ENCODE measurements at places on chromosomes 13 and 19.

DNA sequence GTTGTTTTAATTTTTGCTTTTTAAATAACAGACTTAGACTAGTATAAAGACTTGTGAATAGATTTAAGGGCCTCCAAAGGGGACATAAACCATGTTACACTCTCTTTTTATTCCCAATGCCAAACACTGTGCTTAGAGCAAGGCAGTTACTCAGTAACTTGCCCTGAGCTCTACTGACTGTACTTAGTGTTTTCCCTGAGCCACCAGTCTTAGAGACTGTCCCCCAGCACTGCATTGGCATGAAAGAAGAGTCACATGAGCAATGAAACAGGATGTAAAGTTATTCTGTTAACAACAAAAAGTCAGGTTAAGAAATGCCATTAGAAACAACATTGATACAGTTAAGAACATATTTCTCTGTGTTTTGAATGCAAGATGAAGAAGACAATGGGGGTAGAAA, 187.9 kb downstream of the TBC1D4 start:
- no peak for DNase-seq

GRCh38 chr19:37334179-37335071, 36.5 kb upstream of the ZNF527 start:
- peak; percentile 89 for DNase-seq

- no peak for DNase-seq
Measured at GRCh38 chr13:79522583-79522982, 41.6 kb downstream of the NDFIP2 start.

DNA sequence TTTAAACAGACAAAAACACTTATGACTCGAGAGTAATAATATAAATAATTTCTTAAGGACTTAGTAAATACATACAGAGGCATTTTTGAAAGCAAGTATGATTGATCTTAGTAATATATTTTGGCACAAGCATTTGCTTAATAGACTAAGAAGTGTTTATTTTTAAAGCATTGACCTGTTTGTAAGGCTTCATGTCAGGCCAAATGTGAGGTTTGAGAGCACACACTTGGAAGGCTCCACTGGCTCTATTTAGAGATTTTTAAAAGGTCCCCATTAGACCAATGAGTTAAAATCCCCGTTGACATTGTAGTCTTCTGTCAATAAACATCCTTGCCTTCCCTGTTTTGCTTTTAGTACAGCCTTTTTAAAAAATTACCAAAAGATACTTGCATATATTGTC, 50.4 kb downstream of the ATP8A2 start:
- DNase-seq: no peak

- no peak for DNase-seq
Measured at GRCh38 chr19:3365093-3365835, 1.1 kb upstream of the NFIC start.
